ENCODE measurements at places on chromosomes 3 and 15.

DNA sequence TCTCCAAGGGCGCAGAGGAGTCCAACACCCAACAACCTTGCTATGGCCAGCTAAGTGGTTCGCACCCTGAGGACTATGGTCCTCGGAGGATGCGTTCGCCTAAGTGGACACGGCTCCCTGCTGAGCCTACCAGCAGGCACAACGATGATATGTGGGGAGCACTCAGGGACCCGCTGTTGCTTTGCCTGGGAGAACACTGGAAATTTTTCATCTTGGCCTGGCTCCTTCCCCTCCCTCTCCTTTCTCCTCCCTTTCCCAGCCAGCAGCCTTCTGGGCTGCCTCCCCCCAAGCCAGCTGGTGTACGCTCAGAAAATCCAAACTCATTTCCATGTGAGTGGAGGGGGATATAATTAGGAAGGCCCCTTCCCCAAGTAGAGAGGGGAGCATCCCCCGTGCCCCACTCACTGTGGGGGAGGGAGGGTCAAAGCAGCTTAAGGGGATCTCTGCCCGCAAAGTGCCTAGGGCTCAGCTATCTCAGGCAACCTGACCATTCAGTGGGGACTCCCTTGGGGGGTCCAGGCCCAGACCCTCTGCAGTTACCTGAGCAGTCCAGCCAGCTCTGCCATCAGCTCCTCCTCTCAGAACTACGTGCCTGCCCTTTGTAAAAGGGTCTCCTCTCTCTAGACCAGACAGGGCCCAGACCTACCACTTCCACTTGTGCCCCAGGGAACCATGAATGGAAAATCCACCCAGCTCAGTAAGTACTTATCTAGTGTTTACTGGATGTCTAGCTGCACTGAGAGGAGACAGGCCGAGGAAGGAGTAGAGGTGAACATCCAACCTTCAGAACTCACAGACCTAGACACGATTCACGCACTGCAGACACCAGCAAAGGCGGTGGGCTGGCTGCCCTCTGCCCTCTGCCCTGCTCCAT lies 742 bp upstream of the SEMA7A start:
- DNase-seq, result no peak

GRCh38 chr3:159848348-159849118 lies 140.1 kb upstream of the IL12A start:
- DNase-seq, result no peak

GRCh38 chr3:72391659-72392058 lies 456.6 kb downstream of the SHQ1 start:
- DNase-seq, result no peak

DNA sequence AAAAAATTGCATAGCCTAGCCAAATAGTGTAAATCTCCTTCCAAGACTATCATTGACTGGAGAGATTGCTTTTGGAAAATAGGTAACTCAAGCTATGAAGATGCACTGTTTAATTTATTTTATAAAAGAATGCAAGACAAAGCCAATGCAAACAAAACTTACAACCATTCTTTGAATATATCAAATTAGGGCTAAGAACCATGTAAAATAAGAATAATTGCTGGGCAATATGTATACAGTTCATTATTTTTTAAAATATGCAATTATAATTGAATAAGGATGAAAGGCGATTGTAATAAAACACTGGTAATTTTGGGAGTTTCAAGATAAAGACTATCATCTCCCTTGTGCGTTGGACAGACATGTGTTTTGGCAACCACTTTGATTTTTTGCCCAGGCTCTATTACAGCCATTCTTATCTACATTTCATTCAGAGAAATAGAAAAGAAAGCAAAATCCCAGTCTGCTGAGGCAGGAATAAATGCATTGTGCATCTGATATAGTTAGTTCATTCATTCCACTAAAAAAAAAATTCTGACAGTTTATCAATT lies 242.3 kb upstream of the ROBO1 start:
- no peak for DNase-seq

GRCh38 chr3:149224736-149225594 lies 3.3 kb upstream of the CP start:
- peak; percentile 25 for DNase-seq

- no peak for DNase-seq
Observed at GRCh38 chr3:67898916-67899315, 244.5 kb upstream of the SUCLG2 start.
